ENCODE measurements at places on chromosomes 7 and 10. TPM values are rescaled to one million over a fixed set of nuclear protein-coding genes. Genes with fewer than 3 reads are reported as not detected.

The NPFFR1 gene
- total RNA-seq, result not detected

DNA sequence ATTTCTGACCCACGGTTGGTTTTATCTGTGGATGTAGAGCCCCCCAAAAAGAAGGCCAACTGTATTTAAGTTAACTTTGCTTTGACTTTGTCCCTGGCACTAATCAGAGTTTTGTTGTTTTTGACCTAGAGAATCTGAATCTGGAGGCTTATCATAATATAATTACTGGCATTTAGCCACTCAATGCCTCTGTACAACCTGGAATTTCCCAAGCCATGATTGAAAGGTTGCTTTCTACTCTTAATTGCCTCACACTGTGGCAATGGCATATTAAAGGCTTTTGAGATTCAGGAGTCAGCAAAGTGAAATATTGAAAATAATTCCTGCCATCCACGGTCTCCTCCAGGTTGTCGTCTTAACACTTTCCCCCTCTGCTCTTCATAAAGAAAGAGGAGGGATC lies 205.2 kb upstream of the GHITM start:
- no peak for DNase-seq

- no peak for DNase-seq
These were observed 32.3 kb upstream of the PPIF start for GRCh38 chr10:79314761-79315601.

GRCh38 chr7:121800916-121801675 lies 71.9 kb upstream of the PTPRZ1 start:
- no peak for DNase-seq

- no peak for DNase-seq
These were observed 26.2 kb downstream of the HGF start for GRCh38 chr7:81743665-81744064.

DNA sequence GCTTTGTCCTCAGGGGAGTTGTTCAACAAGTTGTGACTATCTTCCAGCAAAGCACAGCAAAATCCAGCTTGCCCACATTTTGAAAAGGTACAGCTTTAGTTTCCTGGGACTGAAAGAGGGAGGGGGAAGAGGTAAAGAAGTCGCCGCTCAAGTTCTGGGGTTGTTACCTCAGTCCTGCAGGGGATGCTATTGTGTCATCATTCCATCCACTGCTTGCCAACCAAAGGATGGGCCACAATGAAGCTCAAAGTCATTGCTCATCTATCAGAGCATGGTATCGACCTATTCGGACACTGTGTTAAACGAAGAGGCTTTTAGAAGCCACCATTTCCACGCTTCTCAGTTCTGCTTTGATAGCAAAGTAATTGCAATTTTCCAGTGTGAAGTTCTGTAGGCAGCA lies 34.3 kb downstream of the NPY start:
- no peak for DNase-seq

- no peak for DNase-seq
These were observed 57.9 kb downstream of the AFAP1L2 start for GRCh38 chr10:114346176-114347031.

DNA sequence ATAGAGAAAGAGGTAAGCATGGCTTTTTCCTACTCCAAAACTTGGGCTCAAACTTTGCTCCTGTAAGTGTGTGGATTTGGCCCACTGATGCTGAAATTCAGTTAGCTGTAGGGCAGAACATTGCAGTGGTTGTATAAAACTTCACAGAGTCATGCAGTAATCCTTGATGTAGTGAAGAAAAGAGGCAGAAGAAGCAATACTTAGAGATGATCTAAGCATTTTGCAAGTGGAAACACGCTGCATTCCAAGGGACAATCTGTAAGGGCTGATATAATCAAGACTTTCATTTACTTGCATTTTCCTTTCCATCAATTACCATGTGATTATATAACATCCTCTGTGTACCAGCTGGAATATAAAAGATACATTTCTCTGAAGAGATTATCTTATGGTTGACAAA lies 338.8 kb downstream of the DNAJB9 start:
- no peak for DNase-seq

Data from ascending aorta (tissue), 2 donors.